ENCODE measurements at places on chromosomes 3 and 15. TPM values are rescaled to one million over a fixed set of nuclear protein-coding genes. Genes with fewer than 3 reads are reported as not detected.

GRCh38 chr3:131973731-131974130, 61.1 kb downstream of the CPNE4 start:
- DNase-seq, result no peak

- DNase-seq, result no peak
Observed at GRCh38 chr3:169666076-169666375, 2.5 kb upstream of the MECOM start.

- no peak for DNase-seq
Observed at GRCh38 chr15:85976986-85977385, 102.7 kb upstream of the AGBL1 start.

GRCh38 chr15:36363335-36363734, 216.1 kb upstream of the CDIN1 start:
- no peak for DNase-seq

DNA sequence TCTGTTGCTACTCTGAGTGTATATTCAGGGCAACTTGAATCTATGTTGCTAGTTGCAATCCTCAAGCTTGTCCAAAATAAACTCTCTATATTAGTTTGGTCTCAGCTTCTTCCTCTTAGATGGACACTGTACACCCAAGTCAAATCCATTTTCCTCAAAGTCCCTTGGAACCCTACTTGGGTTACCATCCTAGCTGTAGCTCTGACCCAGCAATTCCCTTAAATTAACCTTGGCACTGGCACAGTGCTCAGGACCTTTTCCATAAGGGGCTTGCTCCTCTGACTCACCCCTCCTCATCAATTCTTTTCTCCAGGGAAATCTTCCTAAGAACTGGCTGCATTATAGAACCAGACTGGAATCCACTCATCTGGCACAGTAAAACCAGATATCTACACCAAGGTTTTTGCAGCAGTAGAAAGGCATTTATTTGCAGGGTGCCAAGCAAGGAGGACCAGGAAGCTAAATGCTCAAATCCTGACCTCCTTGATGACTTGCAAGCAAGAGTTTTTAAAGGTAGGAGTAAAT, 44.9 kb upstream of the B3GALNT1 start:
- no peak for DNase-seq

- no peak for DNase-seq
Observed at GRCh38 chr3:48748754-48749153, 31.7 kb upstream of the IP6K2 start.

- no peak for DNase-seq
Observed at GRCh38 chr15:80932989-80933388, 56.6 kb downstream of the MESD start.

DNA sequence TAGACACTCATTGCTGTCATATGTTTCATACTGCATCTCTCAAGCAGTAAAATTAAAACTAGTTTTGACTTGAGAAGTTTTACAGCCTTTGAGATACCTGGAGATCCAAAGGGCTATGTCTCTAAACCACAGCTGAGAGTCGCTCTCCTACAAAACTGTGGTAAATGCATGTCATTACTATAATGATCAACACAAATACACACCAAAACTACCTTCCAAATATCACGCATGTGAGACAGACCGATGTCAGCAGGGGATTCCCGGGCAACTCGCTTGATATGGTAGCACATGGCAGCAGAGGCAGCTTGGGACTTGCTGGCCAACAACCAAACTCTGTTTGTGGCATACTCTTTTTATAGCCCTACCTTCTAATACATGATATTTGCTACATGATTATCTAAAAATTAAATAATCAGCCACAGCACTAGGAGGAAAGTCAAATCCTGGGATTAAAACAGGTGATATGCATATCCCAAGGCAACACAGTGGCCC, 56.3 kb downstream of the PDZRN3 start:
- no peak for DNase-seq

GRCh38 chr3:31676556-31676955, 143.8 kb downstream of the STT3B start:
- no peak for DNase-seq

DNA sequence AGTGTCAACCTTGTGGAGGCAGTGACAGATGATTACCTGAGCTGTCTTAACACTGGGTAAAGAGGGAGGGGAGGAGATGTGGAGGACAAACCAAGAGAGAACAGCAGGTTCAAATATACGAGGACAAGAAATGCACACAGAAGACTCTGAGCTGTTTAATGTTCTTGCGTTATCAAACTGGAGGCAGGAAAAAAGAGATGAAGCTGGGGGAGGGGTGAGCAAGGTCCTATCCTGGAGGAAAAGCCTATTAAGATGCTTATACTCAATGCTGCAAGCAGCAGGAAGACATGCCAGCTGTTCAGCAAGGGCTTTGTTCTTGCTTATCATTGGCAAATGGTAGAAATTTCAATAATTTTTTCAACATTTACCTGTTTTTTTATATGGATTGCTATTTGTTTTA, 345.7 kb upstream of the TRIM42 start:
- DNase-seq, result no peak

DNA sequence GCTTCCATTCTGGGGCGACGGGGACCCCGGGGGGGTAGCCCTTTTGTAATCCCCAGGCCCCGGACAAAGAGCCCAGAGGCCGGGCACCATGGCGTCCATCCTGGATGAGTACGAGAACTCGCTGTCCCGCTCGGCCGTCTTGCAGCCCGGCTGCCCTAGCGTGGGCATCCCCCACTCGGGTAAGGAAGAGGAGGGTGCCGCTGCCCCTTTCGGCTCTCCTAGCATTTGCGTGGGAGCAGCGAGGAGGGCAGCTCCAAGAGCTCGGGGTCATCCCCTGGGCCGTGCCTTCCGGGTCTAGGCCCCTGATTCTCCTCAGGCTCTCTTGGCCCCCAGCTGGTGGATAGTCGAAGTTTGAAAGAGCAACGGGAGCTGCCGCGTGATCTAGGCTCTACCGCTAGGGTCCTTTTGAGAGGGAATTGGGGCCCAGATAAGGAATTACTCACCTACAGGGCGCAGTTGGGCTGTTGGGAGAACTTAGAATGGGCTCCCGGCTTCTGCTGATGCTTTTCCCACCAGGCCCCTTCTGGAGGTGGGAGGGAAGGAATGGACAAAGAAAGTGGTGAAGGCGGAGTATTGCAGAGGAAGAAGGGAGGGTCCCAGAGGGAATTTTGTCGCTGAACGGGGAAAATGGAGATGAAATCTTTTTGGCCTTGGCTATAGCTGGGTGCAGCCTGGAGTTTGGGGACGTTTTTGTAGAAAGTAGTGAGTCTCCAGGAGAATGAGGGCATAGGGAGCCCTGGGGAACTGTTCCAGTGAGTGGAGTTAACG, 615 bp downstream of the VPS18 start:
- DNase-seq, result no peak

PRRT3 gene
- 5.5 TPM for total RNA-seq

DGKG gene
- 14.9 TPM for total RNA-seq

ZNF621 gene
- 16.2 TPM for total RNA-seq

CACNA2D3 gene
- total RNA-seq, result 5.4 TPM

All from cerebellum (tissue), 4 donors.